ENCODE measurements at places on chromosomes 1 and 21.

GRCh38 chr1:24872061-24872850 is 57.8 kb downstream of the RUNX3 start:
- DNase-seq: peak; percentile 72

DNA sequence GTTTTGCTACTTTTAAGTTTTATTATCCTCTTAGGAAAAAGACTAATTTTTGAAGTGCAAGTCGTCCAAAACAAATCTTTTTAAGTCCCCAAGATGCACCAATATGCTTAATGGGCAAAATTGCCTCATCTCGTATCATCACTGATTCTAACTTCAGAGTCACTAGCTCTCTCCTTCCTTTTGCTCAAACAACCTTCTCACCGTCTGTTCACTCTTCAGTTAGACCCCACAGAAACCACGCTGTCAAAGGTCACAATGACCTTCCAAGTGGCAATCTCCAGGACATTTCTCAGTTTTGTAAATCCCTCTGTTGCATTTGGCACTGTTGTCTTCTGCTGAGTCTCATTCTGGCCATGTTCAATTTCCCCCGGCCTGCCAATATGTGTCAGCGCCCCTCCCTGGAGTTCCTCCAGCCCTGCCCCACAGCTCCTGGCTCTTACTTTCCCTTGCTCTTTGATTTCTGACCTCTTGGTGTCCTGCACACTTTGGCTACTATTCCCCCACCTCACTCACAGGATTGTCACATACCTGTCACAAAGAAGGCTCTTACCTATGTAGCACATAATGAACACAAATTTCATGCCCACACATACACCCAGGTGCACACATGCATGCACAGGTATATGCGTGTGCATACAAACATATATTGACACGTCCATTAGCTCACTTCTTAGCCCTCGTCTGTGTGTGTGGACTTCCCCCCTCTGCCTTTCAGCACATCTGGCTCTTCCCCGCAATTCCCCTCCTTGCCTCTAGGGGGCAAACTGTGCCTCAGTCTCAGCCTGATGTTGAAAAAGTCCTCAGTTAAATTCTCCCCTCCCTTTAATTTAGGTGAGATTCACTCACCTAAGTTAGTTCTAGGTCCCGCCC is 354.0 kb upstream of the DUSP10 start:
- DNase-seq: peak; percentile 47

DNA sequence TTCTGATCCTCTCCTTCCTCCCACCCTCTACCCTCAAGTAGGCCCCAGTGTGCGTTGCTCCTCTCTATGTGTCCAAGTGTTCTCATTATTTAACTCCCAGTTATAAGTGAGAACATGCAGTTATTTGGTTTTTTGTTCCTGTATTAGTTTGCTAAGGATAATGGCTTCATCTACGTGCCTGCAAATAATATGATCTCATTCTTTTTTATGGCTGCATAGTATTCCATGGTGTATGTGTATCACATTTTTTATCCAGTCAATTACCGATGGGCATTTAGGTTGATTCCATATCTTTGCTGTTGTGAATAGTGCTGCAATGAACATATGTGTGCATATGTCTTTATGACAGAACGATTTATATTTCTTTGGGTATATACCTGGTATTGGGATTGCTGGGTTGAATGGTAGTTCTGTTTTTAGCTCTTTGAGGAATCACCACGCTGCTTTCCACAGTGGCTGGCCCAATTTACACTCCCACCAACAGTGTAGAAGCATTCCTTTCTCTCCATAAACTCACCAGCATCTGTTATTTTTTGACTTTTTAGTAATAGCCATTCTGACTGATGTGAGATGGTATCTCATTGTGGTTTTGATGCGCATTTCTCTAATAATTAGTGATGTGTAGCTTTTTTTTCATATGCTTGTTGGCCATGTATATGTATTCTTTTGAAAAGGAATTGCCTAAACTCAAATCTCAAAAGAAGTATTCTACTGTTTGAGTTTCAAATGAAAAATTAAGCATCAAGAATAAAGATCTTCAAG is 116.9 kb downstream of the ETS2 start:
- DNase-seq: no peak

- no peak for DNase-seq
These were observed 4.1 kb upstream of the FCRL2 start for GRCh38 chr1:157781048-157781447.

GRCh38 chr1:197027359-197027758 is 39.7 kb downstream of the F13B start:
- DNase-seq: no peak
